ENCODE measurements at places on chromosomes 4 and X. TPM values are rescaled to one million over a fixed set of nuclear protein-coding genes. Genes with fewer than 3 reads are reported as not detected.
A peak's percentile ranks its signal among the peaks of the same experiment; 100 is the strongest.

Gene DMRTC1
- 0.36 TPM for total RNA-seq

Gene NRK
- total RNA-seq = not detected

- no peak overlapping the region for H3K27ac ChIP-seq
- peaks cover 21% of the 10 kb centered on the region for H3K4me1 ChIP-seq
- DNase-seq = no peak
- peaks cover 15% of the 10 kb centered on the region for H3K27me3 ChIP-seq
- H3K4me3 ChIP-seq = no peak overlapping the region
- no peaks in the 10 kb centered on the region for H3K36me3 ChIP-seq
Observed at GRCh38 chr4:2387218-2387617, 31.2 kb downstream of the ZFYVE28 start.

GRCh38 chrX:2774776-2775175 lies 22.9 kb downstream of the XG start:
- no peak for DNase-seq
- H3K4me3 ChIP-seq = no peak overlapping the region

DNA sequence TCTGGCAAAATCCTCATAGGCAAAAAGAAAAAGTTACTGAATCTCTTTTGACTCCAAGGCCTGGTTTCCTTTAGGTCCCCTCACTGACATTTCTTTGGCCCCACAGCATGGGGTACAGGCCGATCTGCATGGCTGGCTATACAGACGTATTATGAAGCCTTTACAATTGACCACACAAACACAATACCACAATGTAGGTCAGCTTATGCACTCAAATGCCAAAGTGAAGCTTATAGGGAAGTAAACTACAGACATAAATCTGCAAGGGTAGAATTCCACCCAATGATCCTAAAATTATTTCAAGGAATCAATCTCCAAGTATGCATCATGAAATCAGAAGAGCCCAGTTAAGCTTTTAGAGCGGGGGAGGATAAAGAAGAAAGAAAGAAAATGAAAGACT lies 20.7 kb downstream of the STX18 start:
- H3K4me3 ChIP-seq = no peak overlapping the region
- H3K36me3 ChIP-seq = peaks cover 5% of the 10 kb centered on the region
- no peaks in the 10 kb centered on the region for H3K27me3 ChIP-seq
- peaks cover 27% of the 10 kb centered on the region for H3K4me1 ChIP-seq

Gene TMPRSS11F
- not detected for total RNA-seq

GRCh38 chr4:182697094-182697493 lies 220.1 kb downstream of the DCTD start:
- H3K4me1 ChIP-seq = no peaks in the 10 kb centered on the region
- DNase-seq = no peak
- H3K27me3 ChIP-seq = peaks cover 4% of the 10 kb centered on the region
- H3K27ac ChIP-seq = no peak overlapping the region
- H3K4me3 ChIP-seq = no peak overlapping the region

- no peak for DNase-seq
- H3K36me3 ChIP-seq = no peaks in the 10 kb centered on the region
- peaks cover 29% of the 10 kb centered on the region for H3K27me3 ChIP-seq
- no peak overlapping the region for H3K27ac ChIP-seq
Observed at GRCh38 chrX:151365579-151365978, 31.4 kb upstream of the VMA21 start.

Gene DUX4
- total RNA-seq = not detected

Gene NR3C2
- 6.2 TPM for total RNA-seq

DNA sequence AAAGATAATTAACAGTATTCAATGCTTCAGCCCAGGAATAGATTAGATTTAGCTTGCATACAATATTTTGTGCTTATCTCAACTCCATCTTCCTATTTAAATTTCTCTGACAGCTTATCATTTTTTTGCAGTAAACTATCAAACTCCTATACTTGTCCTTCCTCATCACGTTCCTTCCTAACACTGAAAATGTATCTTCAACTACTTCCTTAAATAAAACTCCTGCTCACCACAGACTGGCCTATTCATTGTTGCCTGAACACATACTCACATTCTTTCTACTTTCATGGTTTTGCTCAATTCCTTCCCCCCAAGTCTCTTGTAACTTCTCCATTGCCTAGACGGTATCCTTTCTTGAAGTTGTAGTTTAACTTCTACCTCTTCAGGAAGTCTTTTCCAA lies 28.5 kb upstream of the PTPN13 start:
- no peak for DNase-seq
- H3K27ac ChIP-seq = no peak overlapping the region
- H3K4me1 ChIP-seq = no peaks in the 10 kb centered on the region
- no peaks in the 10 kb centered on the region for H3K36me3 ChIP-seq
- H3K27me3 ChIP-seq = no peaks in the 10 kb centered on the region

DNA sequence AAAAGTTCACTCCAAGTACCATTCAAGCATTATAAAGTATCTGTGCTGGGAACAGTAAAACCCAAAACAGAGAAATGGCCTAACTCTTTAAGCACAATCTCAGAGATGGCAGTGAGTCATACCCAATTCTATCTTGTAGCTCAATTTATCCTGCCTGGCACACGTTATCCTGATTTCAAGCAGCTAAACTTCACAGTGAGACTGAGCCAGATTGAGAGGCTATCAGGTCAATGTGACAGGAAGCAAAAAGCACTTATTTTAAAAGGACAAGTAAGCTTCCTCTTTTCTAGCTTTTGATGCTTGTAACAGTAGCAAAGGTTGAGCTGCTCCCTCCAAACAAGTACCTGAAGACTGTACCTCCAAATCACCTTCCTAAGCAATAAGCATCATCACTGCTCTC lies 324.9 kb downstream of the NAF1 start:
- H3K4me1 ChIP-seq = no peaks in the 10 kb centered on the region
- H3K36me3 ChIP-seq = no peaks in the 10 kb centered on the region
- H3K27me3 ChIP-seq = no peaks in the 10 kb centered on the region
- no peak for DNase-seq
- no peak overlapping the region for H3K27ac ChIP-seq
- no peak overlapping the region for H3K4me3 ChIP-seq

GRCh38 chrX:97290199-97290598 lies 406.5 kb downstream of the RPA4 start:
- DNase-seq = no peak
- H3K4me3 ChIP-seq = no peak overlapping the region
- no peaks in the 10 kb centered on the region for H3K36me3 ChIP-seq
- no peaks in the 10 kb centered on the region for H3K4me1 ChIP-seq
- H3K27me3 ChIP-seq = no peaks in the 10 kb centered on the region

DNA sequence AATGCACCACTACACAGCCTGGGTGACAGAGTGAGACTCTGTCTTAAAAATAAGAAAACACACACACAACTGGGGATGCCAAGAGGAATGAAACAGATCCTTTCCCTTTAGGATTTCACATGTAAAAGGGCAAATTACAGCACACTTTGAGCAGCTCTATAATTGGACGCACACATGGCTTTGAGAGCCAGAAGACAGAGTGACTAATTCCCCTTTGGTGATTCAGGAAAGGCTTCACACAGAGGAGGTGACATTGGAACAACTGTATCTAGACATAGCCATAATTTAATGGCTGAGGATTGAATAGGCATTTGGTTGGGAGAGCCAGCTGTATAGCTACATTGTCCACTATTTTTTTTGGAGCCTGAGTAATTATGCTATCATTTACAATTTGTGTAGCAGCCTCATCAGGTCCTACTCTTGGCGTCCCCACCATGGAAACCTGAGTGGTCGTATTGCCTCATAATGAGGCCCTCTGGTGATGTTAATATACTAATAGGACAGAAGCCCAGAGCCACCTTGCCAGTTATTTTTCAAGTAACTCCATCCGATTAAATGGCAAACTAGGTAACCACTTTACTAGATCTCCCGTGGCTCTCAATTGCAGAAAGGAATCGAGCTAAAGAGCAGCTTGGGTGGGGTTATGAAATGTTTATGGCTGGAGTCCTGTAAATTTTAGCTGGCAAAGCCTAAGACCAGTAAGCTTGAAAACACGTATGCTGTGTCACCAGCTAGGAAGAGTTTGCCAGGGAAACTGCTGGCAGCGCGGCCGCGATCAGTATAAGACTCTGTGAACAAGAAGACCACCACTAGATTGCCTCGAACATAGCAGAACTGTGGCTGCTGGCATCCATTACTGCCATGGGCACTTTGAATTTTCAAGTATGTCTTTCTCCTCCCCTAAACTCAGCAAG lies 8.5 kb upstream of the PPEF1 start:
- no peaks in the 10 kb centered on the region for H3K36me3 ChIP-seq
- H3K27ac ChIP-seq = no peak overlapping the region
- no peaks in the 10 kb centered on the region for H3K27me3 ChIP-seq
- no peak overlapping the region for H3K4me3 ChIP-seq
- DNase-seq = no peak

DNA sequence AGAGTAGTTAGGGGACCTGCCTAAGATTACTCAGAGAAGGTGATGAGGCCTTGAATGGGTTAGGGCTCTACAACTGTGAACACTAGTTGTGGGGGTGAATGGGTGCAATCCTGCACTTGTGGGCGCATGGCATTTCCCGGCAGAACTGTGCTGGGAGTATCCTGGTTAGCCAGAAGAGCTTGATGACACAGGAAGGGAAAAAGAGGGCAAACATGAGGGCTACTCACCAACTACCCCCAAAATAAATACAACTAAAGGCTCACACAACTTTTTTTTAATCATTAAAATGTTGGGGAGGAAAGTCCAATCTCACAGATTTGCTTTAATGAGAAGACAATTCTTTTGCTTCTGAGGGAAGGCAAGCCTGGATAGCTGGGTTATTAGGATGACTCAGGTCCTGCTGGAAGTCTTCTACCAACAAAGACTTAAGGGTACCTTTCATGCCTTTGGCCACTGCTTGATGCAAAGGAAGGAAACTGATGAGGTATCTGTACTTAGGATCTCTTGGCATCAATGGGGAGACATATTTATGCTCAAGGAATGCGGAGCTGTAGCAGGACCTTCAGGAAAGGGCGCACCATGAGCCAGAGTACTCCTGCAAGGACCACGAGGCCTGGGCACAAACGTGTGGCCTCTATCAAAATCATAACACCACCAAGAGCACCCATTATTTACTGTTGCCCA lies 2.6 kb downstream of the PHKA2 start:
- H3K27me3 ChIP-seq = peaks cover 6% of the 10 kb centered on the region
- H3K36me3 ChIP-seq = peaks cover 4% of the 10 kb centered on the region
- H3K4me1 ChIP-seq = peaks cover 7% of the 10 kb centered on the region
- peak overlapping the region; percentile 37 for H3K27ac ChIP-seq
- H3K4me3 ChIP-seq = no peak overlapping the region

DNA sequence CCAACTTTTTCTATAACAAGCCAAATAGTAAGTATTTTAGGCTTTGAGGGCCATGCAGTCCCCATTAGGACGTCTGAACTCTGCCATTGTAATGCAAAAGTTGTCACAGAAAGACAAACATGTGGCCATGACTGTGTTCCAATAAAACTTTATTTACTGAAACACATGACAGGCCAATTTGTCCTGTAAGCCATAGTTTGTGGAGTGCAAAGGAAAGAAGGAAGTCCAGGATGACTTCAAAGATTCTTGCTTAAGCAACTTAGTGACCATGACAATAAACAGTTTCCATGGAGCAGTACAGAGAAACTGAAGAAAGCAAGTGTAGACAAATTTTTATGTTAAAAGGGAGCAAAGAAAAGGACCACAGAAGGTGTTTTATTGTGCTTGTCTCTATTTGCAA lies 35.0 kb upstream of the MYOZ2 start:
- H3K4me3 ChIP-seq = no peak overlapping the region
- H3K27me3 ChIP-seq = peaks cover 10% of the 10 kb centered on the region
- H3K27ac ChIP-seq = no peak overlapping the region
- no peaks in the 10 kb centered on the region for H3K36me3 ChIP-seq
- peaks cover 7% of the 10 kb centered on the region for H3K4me1 ChIP-seq

DNA sequence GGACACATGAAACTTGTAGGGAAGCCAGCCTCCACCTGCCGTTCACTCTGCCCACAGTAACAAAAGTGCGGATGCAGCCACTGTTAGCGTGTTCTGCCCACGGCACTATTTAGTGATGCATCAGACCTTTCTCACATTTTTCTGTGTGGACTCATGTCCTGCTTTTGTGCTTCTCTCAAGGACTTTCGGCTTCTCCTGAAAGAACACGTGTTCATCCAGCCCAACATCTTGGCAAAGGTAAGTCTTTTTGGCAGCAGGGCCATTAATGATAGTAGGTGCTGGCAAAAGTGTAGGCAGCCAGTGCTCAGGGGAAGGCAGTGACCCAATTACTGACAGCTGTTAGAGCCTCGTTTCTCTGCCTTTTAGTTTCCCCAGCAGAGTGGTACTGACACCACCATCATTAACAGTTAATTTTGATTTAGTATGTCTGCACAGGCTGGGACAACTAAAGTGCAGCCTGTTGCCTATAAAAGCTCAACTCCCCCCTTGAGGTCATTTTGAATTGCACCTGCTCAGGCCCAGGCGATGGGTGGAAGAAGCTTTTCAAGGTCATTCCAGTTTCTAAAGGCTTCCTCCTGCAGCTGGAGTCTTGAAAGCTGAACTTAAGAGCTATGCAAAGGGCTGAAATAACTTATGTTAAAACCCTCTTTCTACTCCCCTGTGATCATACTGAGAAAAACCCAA lies 54.5 kb upstream of the HPSE start:
- no peak for DNase-seq
- no peaks in the 10 kb centered on the region for H3K4me1 ChIP-seq
- H3K4me3 ChIP-seq = no peak overlapping the region
- no peaks in the 10 kb centered on the region for H3K36me3 ChIP-seq
- H3K27ac ChIP-seq = no peak overlapping the region
- no peaks in the 10 kb centered on the region for H3K27me3 ChIP-seq

- H3K4me1 ChIP-seq = peaks cover 2% of the 10 kb centered on the region
- no peak overlapping the region for H3K27ac ChIP-seq
- DNase-seq = no peak
- H3K36me3 ChIP-seq = no peaks in the 10 kb centered on the region
Observed at GRCh38 chr4:128558896-128559679, 250.4 kb upstream of the JADE1 start.

- no peak for DNase-seq
- no peak overlapping the region for H3K4me3 ChIP-seq
- H3K36me3 ChIP-seq = no peaks in the 10 kb centered on the region
- no peaks in the 10 kb centered on the region for H3K27me3 ChIP-seq
- H3K27ac ChIP-seq = no peak overlapping the region
- no peaks in the 10 kb centered on the region for H3K4me1 ChIP-seq
Observed at GRCh38 chr4:30837131-30837539, 117.0 kb downstream of the PCDH7 start.

Gene TBC1D8B
- total RNA-seq = 0.50 TPM

DNA sequence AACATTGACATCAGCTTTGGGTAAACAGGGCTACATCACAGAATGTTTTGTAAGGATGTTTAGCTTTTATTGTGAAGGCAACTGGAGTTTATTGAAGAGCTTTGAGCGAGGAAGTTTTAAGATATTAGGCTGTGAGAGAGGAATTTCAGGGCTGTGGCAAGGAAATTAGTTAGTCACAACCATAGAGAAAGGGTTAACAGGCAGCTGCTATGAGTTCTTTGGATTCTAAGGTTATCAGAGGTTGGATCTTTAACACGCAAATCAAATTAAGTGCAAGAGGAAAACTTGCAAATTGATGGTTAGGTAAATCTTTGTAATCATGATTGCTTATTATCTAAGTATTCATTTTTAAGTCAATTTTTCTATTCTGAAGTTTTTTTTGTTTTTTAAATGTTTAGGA lies 156.0 kb downstream of the UGT8 start:
- no peaks in the 10 kb centered on the region for H3K27me3 ChIP-seq
- no peaks in the 10 kb centered on the region for H3K36me3 ChIP-seq
- no peak overlapping the region for H3K27ac ChIP-seq
- no peak overlapping the region for H3K4me3 ChIP-seq

GRCh38 chr4:150049682-150050081 lies 28.6 kb upstream of the DCLK2 start:
- H3K4me3 ChIP-seq = no peak overlapping the region
- H3K27me3 ChIP-seq = no peaks in the 10 kb centered on the region
- no peak overlapping the region for H3K27ac ChIP-seq
- H3K4me1 ChIP-seq = no peaks in the 10 kb centered on the region
- H3K36me3 ChIP-seq = no peaks in the 10 kb centered on the region

- no peak for DNase-seq
- H3K4me3 ChIP-seq = no peak overlapping the region
- no peaks in the 10 kb centered on the region for H3K27me3 ChIP-seq
- H3K36me3 ChIP-seq = no peaks in the 10 kb centered on the region
- H3K4me1 ChIP-seq = no peaks in the 10 kb centered on the region
Observed at GRCh38 chr4:71765821-71766383, 18.0 kb downstream of the GC start.

Gene NOX1
- total RNA-seq = not detected
